ENCODE measurements at places on chromosomes 2 and 18.

DNA sequence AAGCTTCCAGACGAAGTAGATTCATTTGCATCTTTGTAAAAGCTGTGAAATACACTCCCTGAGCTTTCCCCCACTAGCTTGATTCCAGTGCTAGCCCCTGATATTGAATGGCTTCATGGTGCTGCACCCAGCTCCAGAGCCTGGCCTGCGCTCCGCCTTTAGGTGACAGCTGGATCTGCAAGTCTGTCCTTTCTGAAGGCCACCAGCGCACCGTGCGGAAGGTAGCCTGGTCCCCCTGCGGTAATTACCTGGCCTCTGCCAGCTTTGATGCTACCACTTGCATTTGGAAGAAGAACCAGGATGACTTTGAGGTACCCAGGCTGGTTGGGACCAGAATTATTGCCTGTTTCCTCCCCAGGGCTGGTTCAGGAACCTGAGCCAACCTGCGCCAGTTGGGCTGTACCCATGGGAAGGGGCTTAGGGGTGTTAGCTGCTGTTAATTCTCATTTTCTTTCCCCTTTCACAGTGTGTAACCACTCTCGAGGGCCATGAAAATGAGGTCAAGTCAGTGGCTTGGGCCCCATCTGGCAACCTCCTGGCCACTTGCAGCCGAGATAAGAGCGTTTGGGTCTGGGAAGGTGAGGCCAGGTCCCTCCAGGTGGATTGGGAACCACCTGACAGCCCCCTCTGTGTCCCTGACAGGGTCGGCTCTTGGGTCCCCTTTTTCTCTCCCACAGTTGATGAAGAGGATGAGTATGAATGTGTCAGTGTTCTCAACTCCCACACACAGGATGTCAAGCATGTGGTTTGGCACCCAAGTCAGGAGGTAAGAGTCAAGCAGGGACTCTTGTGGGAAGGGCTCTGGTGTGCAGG, 1.3 kb downstream of the CIAO1 start:
- DNase-seq = no peak

DNA sequence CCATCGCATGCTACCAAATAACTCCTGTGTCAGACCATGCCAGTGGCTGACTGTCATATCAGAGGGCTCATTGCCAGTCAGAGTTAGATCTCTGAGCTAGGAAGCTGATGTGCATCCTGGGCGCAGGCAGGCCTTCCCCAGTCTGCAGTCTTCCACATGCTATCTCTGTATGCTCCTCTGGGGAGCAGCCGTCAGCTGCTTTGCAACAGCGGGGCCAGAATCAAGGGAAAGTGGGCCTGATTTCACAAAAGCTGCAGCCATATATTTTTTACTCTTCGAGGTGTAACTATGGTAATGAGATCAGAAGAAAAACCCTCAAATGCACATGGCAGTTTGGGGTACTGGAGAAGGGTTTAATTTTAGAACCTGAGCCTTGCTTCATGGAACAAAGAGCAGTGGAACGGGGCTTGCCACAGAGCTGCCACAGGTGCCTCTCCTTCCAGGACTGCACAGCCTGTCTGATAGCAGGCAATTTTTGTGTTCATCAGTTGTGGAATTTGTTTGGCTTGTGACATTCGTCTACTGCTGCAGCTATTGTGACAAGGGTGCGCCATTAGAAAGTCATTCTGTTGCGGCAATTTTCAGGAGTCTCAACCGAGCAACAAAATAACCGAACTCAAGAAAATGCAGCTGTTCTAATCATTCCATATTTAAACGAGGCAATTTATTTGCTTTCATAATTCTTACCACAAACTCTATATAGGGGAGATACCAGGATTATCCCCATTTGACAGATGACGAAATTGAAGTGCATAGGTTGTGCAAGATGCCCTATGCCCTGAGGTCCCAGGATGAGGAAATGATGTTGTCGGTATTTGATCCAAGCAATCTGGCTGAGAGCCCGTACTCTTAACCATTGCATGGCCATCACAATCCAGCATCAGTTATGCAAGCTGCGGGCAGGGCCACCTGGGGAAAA, 109.6 kb upstream of the CYRIA start:
- DNase-seq = no peak

- no peak for DNase-seq
These were observed 22.2 kb downstream of the FAM110C start for GRCh38 chr2:24107-24506.

GRCh38 chr2:69817729-69818501, 11.5 kb upstream of the GMCL1 start:
- no peak for DNase-seq

- DNase-seq = no peak
These were observed 12.4 kb downstream of the UGGT1 start for GRCh38 chr2:128103407-128103806.

DNA sequence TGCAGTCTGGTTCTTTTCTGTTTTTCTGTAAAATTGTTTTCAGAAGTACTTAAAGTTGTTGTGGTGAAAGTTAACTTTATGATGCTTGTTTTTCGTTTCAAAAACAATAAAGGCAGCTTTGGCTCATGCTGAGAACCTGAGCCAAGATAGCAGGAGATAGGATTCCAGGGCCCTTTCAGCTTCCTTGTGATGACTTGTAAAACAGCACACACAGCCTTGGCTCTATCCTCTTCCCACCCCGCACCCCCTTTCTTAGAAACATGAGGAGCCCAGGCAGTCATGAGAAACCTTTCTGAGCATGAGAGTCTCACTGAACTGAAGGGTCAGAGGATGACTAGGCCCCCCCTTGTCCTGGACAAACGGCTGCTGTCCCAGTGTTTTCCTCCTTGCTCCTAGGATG, 12.4 kb upstream of the CHRNA1 start:
- DNase-seq = no peak

DNA sequence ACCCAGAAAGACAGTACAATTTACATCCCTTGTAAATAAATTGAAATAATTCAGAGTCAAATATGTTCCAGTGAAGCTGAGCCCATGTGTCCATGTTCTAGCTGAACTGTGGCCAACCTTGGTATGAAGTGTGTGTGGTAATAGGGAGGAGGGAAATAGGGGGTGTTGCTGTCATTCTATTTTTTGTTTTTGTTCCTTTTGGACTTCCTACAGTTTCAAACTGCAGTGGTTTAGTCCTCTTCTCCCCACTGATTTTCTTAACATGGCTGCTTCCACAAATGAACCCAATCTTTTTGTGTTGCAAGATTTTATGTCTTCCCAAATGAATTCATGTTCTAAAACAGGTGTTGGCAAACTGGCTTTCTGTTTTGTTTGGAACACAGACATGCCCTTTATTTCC, 156.9 kb downstream of the CCBE1 start:
- no peak for DNase-seq

GRCh38 chr2:190311893-190312634, 7.6 kb downstream of the HIBCH start:
- DNase-seq = no peak

DNA sequence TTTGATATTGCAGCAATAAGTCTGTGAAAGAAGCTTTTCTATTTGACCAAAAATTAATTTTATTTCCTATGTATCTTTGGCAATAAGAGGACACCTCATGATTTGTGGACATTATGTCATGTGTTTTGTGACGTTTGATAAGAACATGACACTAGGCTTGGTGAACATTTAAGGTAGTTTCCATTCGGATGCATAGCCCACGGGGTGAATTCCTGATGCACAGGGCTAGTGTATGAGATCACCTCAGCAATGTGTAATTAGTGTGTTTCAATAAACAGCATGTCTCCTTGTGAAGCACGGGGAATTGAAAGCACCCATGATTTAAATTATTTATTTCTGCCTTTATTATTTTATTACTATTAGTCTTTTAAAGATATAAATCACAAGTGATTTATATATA, 146.1 kb upstream of the LINC00305 start:
- no peak for DNase-seq

GRCh38 chr2:187377340-187377739, 70.7 kb downstream of the CALCRL start:
- DNase-seq = no peak

DNA sequence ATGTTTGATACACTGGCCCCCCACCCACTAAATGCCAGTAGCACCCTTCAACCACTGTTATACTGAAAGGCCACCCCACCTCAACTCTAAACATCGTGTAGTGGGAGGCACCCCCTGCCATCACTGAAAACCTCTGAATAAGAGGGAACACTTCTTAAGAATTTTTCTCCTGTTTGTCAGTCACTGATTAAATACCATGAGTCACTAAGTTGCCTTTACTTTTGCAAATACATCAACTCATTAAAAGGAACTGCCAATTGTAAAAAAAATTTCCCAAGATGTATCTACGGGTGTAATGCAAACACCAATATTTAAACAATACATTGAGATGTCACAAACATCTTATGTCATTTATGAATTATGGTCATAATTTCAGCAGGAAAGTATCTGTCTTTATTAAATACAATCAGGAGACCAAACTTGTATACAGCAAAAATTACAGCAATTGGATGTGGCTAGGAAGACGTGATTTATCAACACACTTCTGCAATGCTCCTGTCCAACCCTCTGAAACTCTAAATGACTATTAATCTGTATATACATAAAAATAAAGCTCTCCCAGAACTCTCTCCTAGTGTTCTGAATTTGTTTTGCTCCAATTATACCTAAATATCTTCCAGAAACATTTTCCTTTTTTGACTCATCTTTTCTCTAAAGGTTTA, 144.1 kb upstream of the STK17B start:
- DNase-seq = no peak

GRCh38 chr2:181683518-181684453, 3.5 kb upstream of the NEUROD1 start:
- DNase-seq = no peak

- DNase-seq = no peak
These were observed 9.0 kb downstream of the EPB41L3 start for GRCh38 chr18:5534845-5535244.

DNA sequence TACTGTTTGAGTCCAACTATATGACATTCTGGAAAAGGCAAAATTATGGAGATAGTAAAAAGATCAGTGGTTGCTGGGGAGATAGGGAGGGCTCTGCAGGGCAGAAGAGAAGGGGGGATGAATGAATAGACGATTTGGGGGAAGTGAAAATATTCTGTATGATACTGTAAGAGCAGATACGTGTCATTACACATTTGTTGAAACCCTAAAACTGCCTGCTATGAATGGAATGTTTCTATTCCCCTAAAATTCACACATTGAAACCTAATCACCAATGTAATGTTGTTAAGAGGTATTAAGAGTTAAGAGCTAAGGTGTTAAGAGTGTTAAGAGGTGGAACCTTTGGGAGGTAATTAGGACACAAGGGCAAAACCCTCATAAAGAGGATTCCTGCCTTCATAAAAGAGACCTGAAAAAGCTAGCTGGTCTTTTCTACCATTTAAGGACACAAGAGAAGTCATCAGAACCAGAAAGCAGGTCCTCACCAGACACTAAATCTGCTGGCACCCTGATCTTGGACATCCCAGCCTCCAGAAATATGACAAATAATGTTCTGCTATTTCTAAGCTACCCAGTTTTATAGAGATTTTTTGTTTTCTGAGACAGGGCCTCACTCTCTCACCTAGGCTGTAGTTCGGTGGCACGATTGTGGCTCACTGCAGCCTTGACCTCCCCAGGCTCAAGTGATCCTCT, 76.2 kb downstream of the ATAD2B start:
- no peak for DNase-seq

DNA sequence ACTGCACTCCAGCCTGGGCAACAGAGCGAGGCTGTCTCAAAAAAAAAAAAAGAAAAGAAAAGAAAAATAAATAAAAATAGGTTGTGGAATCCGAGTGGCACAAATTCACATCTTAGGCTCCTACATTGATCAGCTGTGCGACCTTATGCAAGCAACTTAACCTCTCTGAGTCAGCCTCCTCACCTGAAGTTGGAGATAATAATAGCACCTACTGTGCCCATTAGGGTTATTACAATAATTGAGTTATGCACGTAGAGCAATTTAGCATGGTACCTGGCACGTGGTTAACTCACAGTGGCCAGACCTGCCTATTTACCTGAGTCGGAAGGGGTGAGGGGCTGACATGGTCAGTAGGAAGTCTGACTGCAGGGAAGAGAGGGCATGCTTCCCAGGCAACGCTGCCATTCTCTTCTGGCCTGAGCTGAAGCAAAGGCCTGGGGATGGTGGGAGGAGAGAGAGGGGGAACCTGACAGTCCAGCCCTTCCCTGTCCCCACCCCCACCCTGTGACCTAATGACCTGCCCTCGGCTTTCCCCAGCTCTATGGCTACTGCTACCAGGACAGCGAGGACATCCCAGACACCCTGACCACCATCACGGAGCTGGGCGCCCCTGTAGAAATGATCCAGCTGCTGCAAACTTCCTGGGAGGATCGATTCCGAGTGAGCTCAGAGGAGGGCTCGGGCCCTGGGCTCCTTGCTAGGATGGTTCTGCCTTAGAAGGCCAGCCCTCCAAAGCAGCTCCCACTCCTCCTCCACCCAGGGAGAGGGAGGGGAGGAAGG, 5.1 kb downstream of the PKDCC start:
- DNase-seq = no peak

GRCh38 chr2:233047206-233047605, 12.9 kb upstream of the INPP5D start:
- no peak for DNase-seq

- no peak for DNase-seq
These were observed 420.0 kb downstream of the ZEB2 start for GRCh38 chr2:144099780-144100377.

- no peak for DNase-seq
These were observed 3.2 kb downstream of the STRN start for GRCh38 chr2:36963106-36963505.

- peak; percentile 80 for DNase-seq
These were observed 746 bp upstream of the POLR1B start for GRCh38 chr2:112541315-112542122.

GRCh38 chr2:8571301-8571791, 110.5 kb upstream of the ID2 start:
- no peak for DNase-seq

DNA sequence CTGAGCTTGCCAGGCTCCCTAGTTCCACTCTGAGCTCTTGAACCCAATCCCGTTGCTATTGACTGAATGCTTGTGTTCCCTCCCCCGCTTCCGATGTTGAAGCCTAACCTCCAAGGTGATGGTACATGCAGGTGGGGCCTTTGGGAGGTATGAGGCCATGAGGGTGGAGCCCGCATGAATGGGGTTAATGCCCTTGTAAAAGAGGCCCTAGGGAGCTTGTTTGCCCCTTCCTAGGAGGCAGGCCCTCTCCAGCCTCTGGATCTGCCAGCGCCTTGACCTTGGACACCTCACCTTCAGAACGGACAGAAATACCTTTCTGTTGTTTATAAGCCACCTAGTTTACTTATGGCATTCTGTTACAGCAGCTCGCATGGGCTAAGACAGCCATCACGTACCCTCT, 71.6 kb downstream of the TFCP2L1 start:
- DNase-seq = no peak

GRCh38 chr2:34831096-34831495, 1232.0 kb upstream of the FAM98A start:
- DNase-seq = no peak

All from liver (tissue), 10 donors.